ENCODE measurements at places on chromosomes 2 and 18.

DNA sequence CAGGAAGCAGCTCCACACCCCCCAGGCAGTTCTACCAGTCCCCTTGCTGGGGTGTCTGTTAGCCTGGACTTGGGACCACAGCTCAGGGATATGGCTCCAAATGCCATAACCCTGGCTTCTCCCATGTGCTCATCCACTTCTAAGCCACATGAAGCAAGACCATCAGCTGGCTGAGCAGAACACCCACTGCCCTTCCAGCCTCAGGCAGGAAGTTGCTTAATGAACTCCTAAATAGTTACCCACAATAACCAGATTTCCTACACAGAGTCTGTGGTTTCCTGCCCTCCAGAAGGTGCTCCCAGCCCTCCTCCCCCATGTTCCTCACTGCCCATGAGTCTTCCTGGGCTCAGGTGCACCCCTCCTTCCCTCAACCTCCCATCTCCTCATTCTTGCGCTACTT lies 98.3 kb upstream of the EPC2 start:
- DNase-seq, result no peak

DNA sequence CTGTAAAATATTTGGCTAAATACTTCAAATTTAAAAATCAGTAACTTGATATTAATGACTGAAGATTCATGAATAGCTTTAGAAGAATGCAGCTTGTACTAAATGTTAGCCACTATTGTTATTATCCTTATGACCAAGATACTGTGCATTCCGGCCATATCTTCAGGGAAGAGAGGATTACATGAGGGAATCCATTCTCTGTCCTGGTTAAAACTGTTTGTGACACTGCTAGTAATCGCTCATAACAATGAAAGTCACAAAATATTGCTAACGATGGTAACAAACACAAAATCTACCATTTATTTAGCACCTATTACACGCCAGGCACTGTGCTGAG lies 217.7 kb downstream of the PRKCE start:
- DNase-seq, result no peak

DNA sequence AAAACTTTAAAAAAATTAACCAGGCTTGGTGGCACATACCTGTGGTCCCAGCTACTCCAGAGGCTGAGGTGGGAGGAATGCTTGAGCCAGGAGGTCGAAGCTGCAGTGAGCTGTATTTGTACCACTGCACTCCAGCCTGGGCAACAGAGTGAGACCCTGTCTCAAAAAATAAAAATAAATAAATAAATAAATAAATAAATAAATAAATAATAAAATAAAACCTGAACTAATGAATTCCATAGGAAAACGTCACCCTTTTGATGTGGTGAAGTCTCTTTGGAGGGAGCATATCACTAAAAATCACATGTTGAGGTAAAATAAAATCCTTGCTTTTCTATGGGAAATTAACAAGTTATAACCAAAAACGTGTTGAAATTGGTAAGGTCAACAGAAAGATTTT lies 29.6 kb upstream of the ITGAV start:
- DNase-seq, result no peak

GRCh38 chr2:3101016-3101942 lies 276.3 kb downstream of the EIPR1 start:
- no peak for DNase-seq

GRCh38 chr18:28167835-28168349 lies 9.0 kb downstream of the CDH2 start:
- no peak for DNase-seq

- no peak for DNase-seq
Measured at GRCh38 chr2:229485857-229486256, 214.8 kb upstream of the PID1 start.

- DNase-seq, result no peak
Measured at GRCh38 chr2:214019229-214019972, 391.5 kb upstream of the VWC2L start.

- no peak for DNase-seq
Measured at GRCh38 chr2:150663143-150663542, 175.7 kb upstream of the RND3 start.

- no peak for DNase-seq
Measured at GRCh38 chr18:6497543-6497942, 82.8 kb upstream of the L3MBTL4 start.

DNA sequence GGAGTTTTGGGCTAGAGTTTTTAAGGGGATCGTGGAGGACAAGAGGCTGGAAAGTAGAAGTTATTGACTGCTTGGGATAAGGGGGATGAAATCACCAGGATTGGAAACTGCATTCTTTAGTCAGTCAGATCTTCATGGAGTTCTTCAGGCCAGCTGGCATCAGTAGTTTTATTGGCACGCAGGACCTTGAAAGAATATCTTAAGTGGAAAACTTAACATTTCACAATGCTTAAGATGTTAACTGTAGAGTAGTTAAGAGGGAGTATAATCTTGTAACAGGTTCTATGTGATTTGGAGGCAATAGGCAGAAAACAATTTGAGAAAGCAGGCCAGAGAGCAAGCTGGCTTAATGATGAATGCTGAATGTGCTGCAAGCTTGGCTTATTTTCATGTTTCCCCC lies 300.4 kb upstream of the KCNH7 start:
- no peak for DNase-seq

DNA sequence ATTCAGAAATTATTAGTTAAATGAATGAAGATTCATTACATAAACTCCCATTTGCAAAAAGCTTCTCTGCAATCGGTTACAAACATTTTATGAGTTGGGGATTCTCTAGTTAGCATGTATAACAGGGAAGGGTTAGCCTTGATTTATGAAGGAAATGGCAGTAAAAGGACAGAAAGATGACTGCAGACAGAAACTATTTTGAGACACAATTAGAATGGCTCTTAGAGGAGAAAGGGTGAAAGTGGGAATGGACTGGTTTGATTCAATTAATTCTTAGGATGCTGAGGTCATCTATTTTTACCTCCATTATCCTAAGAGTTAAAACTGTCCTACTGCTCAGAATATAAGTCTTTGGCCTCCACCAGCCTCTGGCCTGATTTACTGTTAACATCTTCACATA lies 250.8 kb upstream of the DLGAP1 start:
- no peak for DNase-seq

DNA sequence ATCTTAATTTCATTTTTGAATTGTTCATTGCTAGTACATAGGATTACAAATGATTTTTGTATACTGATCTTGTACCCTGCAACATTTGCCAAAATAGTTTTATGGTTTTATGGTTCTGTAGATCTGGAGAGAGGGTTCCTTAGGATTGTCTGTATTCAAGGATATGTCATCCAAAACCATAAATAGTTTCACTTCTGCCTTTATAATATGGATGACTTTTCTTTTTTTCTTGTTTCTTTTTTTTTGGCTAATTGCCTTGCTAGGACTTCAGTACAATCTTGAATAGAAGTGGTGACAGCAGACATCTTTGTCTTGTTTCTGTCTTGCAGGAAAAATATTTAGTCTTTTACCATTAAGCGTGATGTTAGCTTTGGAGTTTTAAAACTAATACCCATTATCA lies 383.9 kb upstream of the HS6ST1 start:
- DNase-seq, result no peak

DNA sequence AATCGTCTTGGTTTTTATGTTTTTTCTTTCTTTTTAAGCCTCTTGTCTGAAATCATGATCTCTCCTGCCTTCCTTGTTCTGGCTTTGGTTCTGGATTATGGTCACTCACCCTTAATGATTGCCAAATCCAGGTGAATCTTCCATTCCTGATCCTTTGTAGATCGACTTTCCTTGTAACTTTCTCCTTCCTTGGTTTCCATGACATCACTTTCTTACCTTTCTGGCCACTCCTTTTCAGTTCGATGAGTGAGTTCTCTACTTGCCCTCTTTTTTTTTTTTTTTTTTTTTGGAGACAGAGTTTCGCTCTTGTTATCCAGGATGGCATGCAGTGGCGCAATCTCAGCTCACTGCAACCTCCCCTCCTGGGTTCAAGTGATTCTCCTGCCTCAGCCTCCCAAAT lies 139.1 kb upstream of the LTBP1 start:
- DNase-seq, result no peak

DNA sequence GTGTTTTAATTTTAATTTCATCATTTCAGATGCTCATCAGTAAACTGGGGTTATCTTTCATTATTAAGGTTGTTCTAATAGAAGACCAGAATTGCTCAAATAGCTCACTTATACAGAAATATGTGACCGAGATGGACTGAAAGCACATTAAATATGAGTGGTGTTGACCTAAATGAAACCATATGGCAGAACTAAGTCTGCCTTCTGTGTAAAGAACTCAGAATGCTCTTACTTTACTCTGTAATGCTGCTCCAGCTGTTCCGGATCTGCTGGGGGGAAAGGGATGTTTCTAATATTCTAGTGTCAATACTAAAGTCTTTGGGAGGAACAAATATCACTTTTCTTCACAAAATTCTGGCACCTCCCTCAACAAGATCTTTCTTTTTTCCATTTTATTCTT lies 131.0 kb downstream of the DPP4 start:
- DNase-seq, result no peak

DNA sequence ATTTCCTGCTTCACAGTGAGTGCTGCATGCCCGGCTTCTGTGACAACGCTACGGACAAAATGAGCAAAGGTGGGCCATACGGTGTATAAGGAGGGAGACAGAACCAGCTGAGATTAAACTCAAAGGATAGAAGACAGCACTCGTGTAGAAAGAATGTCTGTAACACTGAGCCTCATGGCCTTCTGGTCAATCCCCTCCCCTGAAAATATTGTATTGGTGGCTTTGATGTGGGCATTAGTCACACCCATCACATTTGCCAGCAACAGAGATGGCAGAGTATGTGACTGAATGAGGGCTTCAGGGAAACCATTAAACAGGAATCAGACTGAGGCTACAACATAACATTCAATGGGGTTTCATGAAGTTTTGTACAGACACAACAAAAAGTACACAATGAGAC lies 287.8 kb upstream of the CCDC68 start:
- DNase-seq, result no peak

DNA sequence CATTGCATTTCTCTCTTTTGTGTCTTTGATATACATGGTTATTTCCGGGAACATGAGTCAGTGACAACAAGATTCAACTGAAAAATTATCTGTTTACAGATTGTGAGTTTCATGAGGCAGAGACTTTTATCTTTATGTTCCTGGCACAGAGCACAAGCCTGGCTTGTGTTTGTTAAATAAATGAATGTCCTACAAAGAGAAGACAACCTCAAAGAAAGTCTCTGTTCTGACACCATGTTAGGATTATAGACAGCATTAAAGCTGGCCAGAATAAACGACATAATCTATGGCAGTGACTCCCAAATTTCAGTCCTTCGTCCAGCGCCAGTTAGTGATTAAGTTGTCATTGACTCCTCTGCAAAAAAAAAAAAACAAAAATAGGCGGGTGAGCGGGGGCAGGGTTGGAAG lies 97.4 kb upstream of the DNAJC10 start:
- no peak for DNase-seq

DNA sequence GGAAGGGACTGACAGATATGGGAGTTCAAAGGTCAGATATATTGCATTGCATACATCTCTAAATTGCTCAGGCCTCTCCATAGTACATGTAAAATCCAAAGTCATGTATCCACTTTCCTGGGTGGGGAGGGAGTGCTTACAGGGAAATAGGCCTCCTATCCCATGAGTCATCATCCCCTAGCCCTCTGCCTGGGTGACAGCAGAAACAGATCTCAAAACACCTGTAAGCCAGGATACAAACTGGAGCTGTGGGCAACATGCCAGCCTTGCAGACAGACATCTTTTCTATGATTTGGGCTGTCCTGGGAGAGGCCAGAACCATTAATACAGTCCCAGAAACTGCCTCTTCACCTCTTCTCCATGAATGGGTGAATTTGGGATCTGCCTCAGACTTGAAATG lies 4.8 kb downstream of the ALK start:
- DNase-seq, result no peak

- no peak for DNase-seq
Measured at GRCh38 chr2:237184192-237184918, 98.7 kb downstream of the COPS8 start.

DNA sequence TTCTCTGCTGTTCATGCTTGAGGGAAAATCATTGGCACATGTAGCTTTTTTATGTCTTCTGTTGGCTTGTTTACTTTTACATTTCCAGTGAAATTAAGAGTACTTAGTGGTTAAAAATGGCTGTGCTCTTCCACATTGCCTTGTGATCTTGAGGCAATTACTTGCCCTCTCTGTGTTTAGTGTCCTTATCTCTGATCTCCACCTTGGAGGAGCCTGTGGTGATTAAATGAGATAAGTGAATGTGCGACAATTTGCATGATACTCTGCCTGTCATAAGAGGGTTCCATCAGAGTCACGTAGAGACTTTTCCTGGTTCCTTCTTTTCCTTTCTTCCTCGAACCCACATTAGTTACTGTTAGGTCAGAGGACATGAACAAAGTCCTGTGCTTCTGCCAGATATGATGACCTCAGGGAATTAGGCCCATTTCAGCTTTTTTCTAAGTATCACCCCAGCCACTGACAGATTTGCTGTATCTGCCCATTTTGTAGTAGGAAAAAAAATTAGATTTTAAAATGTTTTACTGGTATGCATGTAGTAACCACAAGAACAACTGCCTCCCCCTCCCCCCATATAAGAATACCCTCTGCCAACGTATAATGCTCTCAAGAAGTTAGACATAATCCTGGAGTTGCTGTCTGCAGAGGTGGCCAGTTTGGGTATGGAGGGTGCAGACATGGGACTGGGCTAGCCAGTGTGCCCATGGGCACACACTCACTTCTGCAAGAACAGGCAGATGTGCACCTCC lies 51.9 kb downstream of the TET3 start:
- no peak for DNase-seq

- no peak for DNase-seq
Measured at GRCh38 chr2:173059971-173060461, 15.6 kb upstream of the MAP3K20 start.

- no peak for DNase-seq
Measured at GRCh38 chr18:46624127-46624526, 32.9 kb downstream of the LOXHD1 start.

- no peak for DNase-seq
Measured at GRCh38 chr2:64763126-64763525, 109.4 kb upstream of the SERTAD2 start.

GRCh38 chr2:100239486-100240210 lies 82.7 kb downstream of the LONRF2 start:
- no peak for DNase-seq

DNA sequence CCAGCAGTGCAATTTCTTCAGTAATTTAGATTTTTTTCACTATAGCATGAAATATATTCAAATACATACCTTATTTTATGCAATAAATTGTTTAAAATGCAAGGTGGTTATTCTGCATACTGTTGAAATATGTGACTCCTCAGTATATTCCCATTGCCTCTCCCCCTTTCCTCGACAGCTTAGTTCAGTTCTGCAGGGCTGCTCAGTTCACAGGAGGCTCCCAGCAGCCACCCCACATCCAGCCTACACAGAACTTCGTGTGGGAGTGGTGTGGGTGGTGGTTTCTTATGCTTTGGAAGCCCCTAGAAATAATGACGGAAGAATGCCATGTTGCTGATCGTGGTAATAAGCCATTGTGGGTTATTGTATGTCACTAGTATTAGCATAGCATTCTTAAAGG lies 79.7 kb downstream of the FAM210A start:
- no peak for DNase-seq

- no peak for DNase-seq
Measured at GRCh38 chr2:120828066-120828465, 92.4 kb downstream of the GLI2 start.

GRCh38 chr2:237161189-237161588 lies 75.5 kb downstream of the COPS8 start:
- DNase-seq, result no peak
